GM12878 (cell line): ENCODE measurements at places on chromosomes 2 and 18.

GRCh38 chr2:11667194-11667593 lies 2.8 kb downstream of the NTSR2 start:
- H3K27ac ChIP-seq, result no peak overlapping the region
- DNase-seq, result no peak
- no peaks in the 10 kb centered on the region for H3K4me1 ChIP-seq
- no peak overlapping the region for H3K4me3 ChIP-seq

DNA sequence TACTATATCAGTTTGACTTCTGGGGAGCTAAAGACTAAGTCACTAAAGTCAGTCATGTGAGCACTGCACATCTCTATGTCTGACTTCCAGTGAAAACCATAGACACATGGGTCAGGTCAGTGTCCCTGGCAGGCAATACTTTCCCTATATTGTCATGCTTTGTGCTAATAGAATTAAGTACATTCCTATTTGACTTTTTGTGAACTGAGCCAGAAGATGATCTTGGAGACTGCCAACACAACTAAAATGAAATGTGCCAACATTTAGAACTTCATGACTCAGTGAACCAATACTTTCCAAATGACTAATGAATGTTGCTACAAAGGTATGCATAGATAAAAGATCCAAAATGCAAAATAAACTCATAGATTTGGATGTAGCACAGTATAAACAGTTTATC lies 820.8 kb upstream of the FAM98A start:
- no peaks in the 10 kb centered on the region for H3K4me1 ChIP-seq
- H3K36me3 ChIP-seq, result no peaks in the 10 kb centered on the region
- no peak overlapping the region for H3K27ac ChIP-seq
- no peak overlapping the region for H3K4me3 ChIP-seq
- no peak for DNase-seq

GRCh38 chr18:12531749-12532148 lies 124.0 kb downstream of the PRELID3A start:
- no peak overlapping the region for H3K27ac ChIP-seq
- no peaks in the 10 kb centered on the region for H3K36me3 ChIP-seq
- no peak overlapping the region for H3K4me3 ChIP-seq
- no peaks in the 10 kb centered on the region for H3K4me1 ChIP-seq
- no peaks in the 10 kb centered on the region; the same call in 1 of the 2 replicates for H3K27me3 ChIP-seq

GRCh38 chr2:221533299-221533698 lies 38.8 kb downstream of the EPHA4 start:
- DNase-seq, result no peak
- no peaks in the 10 kb centered on the region for H3K4me1 ChIP-seq
- H3K36me3 ChIP-seq, result no peaks in the 10 kb centered on the region
- no peak overlapping the region for H3K27ac ChIP-seq
- no peak overlapping the region for H3K4me3 ChIP-seq

GRCh38 chr2:24269265-24269664 lies 91.1 kb downstream of the ITSN2 start:
- no peak overlapping the region for H3K4me3 ChIP-seq
- no peaks in the 10 kb centered on the region for H3K4me1 ChIP-seq
- H3K36me3 ChIP-seq, result peaks cover 10% of the 10 kb centered on the region
- H3K27ac ChIP-seq, result no peak overlapping the region
